ENCODE measurements at places on chromosomes 4 and X.

DNA sequence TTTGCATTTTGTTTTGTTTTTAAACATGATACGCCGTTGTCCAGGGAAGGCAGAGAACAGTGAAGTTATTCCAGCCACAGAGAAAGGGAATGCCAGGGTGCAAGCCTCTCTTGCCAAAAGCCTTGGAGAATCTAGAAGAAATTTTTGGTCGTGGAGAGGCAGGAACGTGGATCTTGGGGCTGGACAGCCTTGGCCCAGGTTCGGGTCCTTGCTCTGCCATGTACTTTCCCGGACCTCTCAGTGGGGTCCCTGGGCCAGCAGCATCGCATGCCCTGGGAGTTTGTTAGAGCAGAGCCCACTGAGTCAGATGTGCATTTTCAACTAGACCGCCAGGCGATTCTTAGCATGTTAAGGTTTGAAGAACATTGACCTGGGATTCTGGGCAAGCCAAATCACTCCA lies 18.6 kb downstream of the FAM9A start:
- no peak for DNase-seq

GRCh38 chr4:104393655-104394324 lies 100.9 kb downstream of the CXXC4 start:
- no peak for DNase-seq

GRCh38 chr4:26151615-26152014 lies 169.2 kb upstream of the RBPJ start:
- no peak for DNase-seq

GRCh38 chr4:163485589-163485988 lies 8.9 kb upstream of the TMA16 start:
- DNase-seq = no peak

- no peak for DNase-seq
These were observed 580.8 kb upstream of the TENM3 start for GRCh38 chr4:181662383-181662782.

- DNase-seq = no peak
These were observed 12.3 kb downstream of the CTAG1A start for GRCh38 chrX:154597221-154597620.

Measured in activated T-cell treated with anti-CD3 and anti-CD28 coated beads for 48 hours (primary cell).